ENCODE measurements at places on chromosomes 11 and 22.

DNA sequence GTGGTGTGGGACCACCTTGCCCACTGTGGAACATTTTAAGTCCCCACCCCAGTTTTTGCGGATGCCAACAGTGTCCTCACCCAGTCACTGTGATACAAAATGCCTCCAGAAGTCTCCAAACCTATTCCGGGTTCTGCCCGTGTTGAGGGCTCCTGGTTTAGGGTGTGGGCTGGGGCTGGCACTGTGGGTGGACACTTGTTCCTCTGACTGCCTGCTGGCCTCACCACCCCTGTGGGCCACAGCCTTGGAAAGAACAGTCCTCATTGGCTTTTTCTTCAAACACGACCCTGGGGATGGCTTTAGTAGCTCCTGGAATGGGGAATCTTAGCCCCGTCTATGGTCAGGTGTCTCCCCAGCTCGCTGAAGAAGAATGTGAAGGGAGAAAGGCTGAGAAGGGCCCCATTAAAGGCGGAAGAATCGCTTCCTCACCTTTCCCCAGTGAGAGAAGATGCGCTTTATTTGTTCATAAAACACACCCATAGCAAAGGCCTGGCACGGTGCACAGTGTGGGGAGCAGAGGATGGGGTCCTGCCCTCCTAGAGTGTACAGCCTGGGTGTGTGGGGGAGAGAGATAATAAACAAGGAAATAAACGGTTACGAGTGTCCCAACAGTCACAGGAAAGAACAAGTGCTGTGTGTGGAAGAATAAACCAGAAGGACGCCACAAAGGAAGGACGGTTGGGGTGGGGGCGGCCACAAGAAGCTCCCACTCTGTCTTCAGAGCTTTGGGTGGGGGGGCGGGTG is 91.6 kb upstream of the SLC22A12 start:
- H3K4me3 ChIP-seq: no peak overlapping the region
- H3K4me1 ChIP-seq: no peaks in the 10 kb centered on the region
- H3K27me3 ChIP-seq: no peaks in the 10 kb centered on the region
- no peaks in the 10 kb centered on the region for H3K36me3 ChIP-seq
- no peak for DNase-seq
- peak overlapping the region; percentile 59 for H3K27ac ChIP-seq

- H3K27me3 ChIP-seq: no peaks in the 10 kb centered on the region
- no peaks in the 10 kb centered on the region for H3K36me3 ChIP-seq
- H3K27ac ChIP-seq: no peak overlapping the region
- H3K4me3 ChIP-seq: no peak overlapping the region
- peaks cover 11% of the 10 kb centered on the region for H3K4me1 ChIP-seq
- no peak for DNase-seq
Observed at GRCh38 chr11:68146010-68146540, 24.9 kb upstream of the CHKA start.

DNA sequence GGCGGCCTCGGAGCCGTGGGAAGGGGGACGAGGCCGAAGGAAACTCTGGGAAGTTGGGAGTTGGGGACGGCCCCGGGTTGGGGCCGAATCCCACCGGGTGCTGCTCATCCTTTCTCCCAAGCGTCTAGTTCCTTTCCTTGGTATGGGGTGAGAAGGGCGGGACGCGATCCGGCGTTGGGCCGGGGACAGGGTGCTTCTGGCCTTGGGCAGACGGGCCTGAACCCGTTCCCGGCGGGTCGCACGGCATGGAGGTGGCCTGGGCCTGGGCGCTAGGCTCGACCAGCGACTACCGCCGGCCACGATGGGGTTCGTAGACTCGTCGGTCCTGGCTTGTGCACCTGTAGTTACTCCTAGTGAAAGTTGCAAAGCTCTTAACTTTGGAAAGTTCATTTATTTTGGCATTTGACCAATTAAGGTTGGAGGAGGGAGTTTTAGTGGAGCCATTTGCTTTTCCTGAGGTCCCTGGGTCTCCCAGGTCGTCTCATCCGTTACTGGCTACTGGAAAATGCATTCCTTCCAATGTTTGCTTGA is 1.0 kb downstream of the SYT9 start:
- no peak overlapping the region for H3K4me3 ChIP-seq
- no peak overlapping the region for H3K27ac ChIP-seq
- DNase-seq: no peak
- H3K27me3 ChIP-seq: peaks cover 3% of the 10 kb centered on the region

DNA sequence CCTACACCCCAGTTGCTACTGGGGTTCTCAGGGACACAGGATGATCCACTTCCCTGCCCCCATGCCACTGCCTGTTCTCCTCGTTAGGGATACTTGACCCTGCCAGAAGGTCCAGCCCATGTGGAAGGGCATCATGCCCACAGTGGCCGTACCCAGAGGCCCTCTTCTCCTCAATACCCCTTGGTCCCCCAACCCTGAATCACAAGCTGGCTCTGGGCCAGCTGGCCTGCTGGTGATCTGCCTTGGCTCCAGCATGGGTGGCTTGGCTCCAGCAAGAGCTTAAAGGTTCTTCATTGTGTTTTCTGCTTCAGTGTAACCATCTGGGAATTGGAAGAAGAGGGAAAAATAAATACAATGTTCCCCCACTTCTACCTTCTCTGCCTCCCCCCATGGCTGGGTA is 11.1 kb upstream of the TPBGL start:
- no peak for DNase-seq
- H3K27me3 ChIP-seq: no peaks in the 10 kb centered on the region
- no peaks in the 10 kb centered on the region for H3K4me1 ChIP-seq
- H3K36me3 ChIP-seq: no peaks in the 10 kb centered on the region
- no peak overlapping the region for H3K4me3 ChIP-seq

- H3K4me1 ChIP-seq: no peaks in the 10 kb centered on the region
- H3K4me3 ChIP-seq: no peak overlapping the region
- no peaks in the 10 kb centered on the region for H3K27me3 ChIP-seq
- no peak overlapping the region for H3K27ac ChIP-seq
Observed at GRCh38 chr22:22195265-22196017, 49.1 kb upstream of the VPREB1 start.

DNA sequence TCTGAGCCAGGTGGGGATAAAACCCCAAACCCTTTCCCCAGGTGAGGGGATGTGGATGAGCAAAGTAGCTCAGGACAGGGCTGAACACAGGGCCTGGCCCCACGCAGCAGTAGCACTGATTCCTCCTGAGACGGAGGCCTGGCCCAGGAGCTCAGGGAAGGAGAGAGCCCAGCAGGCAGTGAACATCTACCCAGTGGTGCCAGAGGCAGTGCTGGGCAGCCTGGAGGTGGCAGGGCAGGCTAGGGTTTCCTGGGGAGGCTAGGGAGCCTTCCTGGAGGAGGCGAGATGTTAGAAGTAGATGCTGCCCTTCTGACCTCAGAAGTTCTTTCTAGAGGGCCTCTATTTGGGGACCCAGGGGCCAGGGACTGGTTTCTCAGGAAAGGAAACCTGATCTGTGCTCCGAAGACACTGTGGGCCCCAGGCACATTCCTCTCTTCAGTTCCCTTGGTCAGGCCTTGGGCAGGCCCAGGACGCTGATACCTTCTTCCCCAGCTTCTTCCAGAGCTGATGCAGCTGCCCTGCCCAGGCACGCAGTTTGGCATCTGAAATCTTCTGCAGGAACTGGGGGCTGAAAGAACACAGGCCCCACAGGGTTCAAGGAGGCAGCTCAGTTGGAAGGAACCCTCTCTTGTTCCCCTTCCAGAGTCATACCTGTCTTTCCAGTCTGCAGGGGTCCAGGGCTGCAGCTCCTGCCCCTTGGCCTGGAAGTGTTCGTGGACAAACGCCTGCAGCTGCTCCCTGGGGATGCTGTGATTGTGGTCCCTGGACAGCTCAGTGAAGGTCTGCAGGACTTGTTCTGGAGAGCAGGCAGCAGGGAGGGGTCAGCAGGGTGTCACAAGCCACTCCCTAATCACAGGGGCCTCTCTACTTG is 16.8 kb downstream of the TREH start:
- no peak for DNase-seq
- peaks cover 7% of the 10 kb centered on the region for H3K4me1 ChIP-seq
- peaks cover 5% of the 10 kb centered on the region for H3K27me3 ChIP-seq
- no peak overlapping the region for H3K4me3 ChIP-seq

Measured in CD8-positive, alpha-beta memory T cell (primary cell).